ENCODE measurements at places on chromosomes 13 and 19.

GRCh38 chr13:76883236-76883635 is 3.0 kb downstream of the KCTD12 start:
- no peak for DNase-seq

GRCh38 chr19:6737873-6738786 is 750 bp upstream of the GPR108 start:
- peak; percentile 55 for DNase-seq

GRCh38 chr19:2255982-2256685 is at the start of gene JSRP1:
Gene JSRP1 (minus strand): TSS chr19:2256417. CDS start chr19:2255314, 1,103 bp downstream.
- no peak for DNase-seq

DNA sequence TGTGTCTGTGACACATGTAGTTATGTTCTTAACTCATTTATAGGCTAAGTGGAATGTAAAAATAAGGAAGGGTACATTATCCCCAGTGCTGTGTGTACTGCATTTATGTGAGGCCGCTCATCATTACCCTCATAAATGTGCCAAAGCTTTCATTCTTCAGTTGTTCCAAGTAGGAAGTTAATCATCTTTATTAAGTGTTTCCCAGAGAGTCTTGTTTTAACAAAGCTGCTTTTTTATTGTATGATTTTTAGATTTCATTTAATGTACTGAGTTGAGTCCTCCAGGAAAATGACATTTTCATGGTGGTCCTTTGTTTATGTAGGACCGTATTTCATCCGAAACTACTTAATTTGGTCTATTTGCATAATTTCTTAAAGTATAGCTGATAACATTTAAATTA is 379.8 kb downstream of the DLEU7 start:
- no peak for DNase-seq

DNA sequence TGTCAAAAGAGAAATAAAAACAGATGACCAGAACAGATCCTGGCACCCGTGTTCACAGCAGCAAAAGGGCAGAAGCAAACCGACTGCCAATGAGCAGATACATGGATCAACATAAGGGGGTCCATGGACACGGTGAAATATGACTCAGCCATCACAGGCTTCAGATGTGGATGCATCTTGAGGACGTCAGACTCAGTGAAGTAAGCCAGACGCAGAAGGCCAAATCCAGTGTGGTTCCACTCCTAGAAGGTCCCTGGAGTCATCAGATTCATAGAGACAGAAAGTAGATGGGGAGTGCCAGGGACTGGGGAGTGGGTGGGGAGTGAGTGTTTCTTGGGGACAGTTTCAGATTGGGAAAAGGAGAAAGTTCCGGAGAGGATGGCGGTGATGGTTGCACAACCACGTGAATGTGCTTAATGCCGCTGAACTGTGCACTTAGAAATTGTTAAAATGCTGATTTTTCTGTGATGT is 28.8 kb upstream of the SEMA6B start:
- DNase-seq: no peak

DNA sequence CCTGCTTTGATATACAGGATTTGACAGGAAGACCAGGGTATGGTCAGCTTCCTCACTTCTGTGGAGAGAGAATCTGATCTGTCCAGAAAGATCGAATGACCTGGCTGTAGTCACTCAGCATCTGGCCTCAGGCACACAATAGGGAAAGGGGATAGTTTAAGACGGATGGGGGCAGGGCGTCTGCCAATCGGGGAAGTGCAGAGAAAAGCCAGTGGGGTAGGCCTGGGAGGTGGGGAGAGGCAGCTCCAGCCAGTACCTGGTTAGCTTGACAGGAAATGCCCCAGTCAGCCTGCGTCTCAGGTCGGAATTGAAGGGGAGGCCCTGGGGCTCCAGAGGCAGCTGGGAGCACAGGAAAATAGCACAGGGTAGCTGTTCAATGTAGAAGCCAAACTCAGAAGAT is 12.4 kb downstream of the ZNF444 start:
- no peak for DNase-seq
